GM20000 (cell line): ENCODE measurements at places on chromosomes 11 and 22.

- DNase-seq = no peak
These were observed 73.0 kb downstream of the MSANTD4 start for GRCh38 chr11:105948918-105949590.

- no peak for DNase-seq
These were observed 287.0 kb downstream of the DYNC2H1 start for GRCh38 chr11:103396237-103396636.

- no peak for DNase-seq
These were observed 49.9 kb downstream of the CSF2RB start for GRCh38 chr22:36963302-36963701.

GRCh38 chr11:126870021-126870420 lies 130.5 kb downstream of the KIRREL3 start:
- no peak for DNase-seq

DNA sequence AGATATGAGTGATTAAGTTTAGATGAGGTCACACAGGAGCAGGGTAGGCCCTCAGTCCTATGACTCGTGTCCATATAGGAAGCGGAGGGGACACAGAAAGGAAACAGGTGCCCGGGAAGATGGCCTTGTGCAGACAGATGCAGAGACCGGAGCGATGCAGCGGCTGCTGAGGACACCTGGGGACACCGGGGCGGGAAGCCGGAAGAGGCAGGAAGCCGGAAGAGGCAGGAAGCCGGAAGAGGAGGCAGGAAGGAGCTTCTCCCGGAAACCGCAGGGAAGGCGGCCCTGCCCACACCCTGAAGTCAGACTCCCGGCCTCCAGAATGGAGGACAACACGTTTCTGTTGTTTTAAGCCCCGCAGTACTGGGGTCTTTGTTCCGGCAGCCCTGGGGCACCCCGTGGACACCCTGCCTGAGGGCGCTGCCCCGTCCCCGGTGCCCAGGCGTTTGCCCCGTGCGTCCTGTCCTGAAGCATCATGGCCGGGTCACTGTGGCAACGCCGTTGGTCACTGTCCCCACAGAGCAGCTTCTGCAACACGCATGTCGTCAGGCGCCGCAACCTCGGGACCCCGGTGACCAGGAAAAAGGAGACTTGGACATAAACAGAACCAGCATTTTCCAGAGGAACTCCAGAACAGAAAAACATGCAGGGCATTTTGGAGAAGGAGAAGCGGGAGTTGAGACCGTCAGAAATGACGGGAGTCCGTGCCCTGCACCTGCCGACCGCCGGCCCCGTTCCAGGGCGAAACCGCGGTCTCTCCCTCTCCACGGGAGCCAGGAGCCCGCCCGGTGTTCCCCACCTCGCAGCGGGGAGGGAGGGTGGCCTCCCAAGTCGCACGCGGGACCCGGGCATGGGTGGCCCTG lies 103.4 kb downstream of the BRD1 start:
- DNase-seq = no peak
